ENCODE measurements at places on chromosomes 16 and 17.

DNA sequence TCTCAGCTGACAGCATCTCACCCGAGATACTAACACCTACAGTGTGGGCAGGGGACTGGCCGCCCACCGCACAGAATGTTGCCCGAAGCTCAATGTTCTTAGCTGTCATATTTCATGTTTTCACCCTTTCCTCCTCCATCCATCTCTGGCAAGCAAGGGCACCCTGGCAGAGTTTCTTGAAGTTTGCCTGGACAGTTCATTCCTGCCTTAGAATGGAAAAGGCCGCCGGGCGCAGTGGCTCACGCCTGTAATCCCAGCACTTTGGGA, 37.6 kb upstream of the TEX2 start:
- DNase-seq, result no peak

GRCh38 chr17:53100126-53100525, 722.6 kb upstream of the KIF2B start:
- no peak for DNase-seq

GRCh38 chr17:46952115-46952514, 26.9 kb downstream of the RPRML start:
- no peak for DNase-seq

- DNase-seq, result peak; percentile 78
Measured at GRCh38 chr17:7136266-7136877, 21.8 kb upstream of the ASGR2 start.

DNA sequence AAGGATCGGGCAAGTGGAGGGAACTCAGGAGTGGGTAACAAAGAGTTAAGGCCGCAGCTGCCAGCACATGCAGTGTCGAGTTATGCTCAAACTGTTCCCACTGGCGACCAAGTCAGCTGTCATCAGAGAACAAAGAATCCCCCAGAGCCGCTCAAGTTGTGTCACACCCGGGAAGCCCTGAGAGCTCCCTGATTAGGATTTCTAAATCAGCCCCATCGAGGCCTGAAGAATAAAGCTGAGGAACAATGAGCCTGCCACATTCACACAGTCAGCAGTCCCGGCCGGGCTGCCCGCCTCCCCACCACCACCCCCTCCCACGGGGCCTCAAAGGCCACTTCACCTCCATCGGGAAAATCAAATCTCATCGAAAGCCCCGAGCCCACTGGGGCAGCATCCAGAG, 84.5 kb downstream of the SOX9 start:
- DNase-seq, result no peak

DNA sequence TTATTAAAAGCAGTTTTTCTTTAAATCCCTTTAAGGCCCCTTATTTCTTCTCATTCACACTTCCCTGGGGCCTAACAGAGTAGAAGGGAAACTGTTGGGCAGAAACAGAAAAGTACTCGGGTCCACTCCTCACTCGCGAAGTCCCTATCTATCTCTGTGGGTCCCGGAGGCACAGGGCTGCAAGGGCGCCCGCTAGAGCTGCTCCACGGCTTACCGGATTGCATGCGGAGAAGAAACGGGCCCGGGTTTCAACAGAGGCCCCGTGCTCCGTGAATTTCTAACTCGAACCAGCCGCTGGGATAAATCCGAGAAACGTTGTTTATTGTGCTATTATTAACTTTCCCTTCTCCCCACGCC, 4.3 kb downstream of the CBLN1 start:
- DNase-seq, result no peak

- DNase-seq, result no peak
Measured at GRCh38 chr16:10688291-10688690, 6.4 kb downstream of the TEKT5 start.

GRCh38 chr16:177981-178667, 1.6 kb downstream of the HBA1 start:
- no peak for DNase-seq

GRCh38 chr16:11071829-11072228, 127.5 kb downstream of the CLEC16A start:
- peak; percentile 63 for DNase-seq

GRCh38 chr16:19810817-19811731, 73.6 kb downstream of the GPRC5B start:
- DNase-seq, result no peak

DNA sequence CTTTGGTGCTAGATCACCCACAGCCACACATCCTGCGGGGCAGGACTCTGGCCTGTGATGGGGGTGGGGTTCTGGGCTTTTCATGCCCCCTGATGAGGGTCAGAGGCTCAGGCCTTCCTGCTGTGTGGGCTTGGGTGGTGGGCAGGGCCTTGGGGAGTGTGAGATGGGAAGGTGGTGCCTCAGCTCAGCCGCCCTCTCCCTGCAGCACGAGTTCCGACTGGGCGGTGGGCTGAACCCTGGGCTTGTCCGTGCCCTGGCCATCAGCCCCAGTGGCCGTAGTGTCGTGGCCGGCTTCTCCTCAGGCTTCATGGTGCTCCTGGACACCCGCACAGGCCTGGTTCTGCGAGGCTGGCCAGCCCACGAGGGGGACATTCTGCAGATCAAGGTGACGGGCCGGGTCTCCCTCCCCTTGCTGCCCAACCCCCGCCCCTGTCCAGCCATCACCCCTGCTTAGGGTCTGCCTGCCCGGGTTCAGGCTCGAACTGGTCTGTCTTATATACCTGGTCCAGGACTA, 6.8 kb upstream of the SERPINF2 start:
- DNase-seq, result no peak

DNA sequence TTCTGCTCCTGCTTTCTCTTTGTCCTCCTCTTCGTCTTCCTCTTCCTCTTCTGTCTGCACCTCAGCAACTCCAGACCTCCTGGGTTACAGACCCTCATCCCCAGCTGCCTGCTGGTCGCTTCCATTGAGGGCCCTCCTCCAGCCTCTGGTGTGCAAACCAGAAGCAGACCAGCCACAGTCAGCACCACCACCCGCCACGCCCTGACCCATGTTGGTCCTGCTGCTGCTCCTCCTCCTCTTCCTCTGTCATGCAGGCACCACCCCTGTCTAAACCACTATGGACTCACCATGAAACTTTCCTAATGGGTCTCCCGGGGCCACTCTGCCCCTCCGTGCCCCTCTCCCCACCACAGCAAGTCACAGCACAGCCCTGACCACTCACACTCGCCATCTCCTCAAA, 11.4 kb upstream of the OGFOD3 start:
- DNase-seq, result no peak
